ENCODE measurements at places on chromosomes 12 and 14.

GRCh38 chr14:65574611-65575010 is 162.1 kb downstream of the FUT8 start:
- no peak for DNase-seq

DNA sequence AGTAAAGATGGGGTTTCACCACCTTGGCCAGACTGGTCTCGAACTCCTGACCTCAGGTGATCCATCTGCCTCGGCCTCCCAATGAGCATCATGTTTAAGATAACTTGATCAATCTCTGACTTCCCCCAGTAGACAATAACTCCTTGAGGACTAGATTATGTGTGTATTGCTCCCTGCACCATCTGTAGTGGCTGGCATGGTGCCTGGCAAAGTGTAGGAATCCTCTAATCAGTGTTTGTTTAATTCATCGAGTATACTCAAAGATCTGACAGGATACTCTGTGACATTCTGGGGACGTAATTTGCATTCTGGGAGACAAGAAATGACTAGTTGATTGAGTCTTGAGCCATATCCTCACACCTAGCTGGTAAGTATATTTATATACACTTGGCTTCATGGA is 873.5 kb upstream of the TMEM132C start:
- no peak for DNase-seq

DNA sequence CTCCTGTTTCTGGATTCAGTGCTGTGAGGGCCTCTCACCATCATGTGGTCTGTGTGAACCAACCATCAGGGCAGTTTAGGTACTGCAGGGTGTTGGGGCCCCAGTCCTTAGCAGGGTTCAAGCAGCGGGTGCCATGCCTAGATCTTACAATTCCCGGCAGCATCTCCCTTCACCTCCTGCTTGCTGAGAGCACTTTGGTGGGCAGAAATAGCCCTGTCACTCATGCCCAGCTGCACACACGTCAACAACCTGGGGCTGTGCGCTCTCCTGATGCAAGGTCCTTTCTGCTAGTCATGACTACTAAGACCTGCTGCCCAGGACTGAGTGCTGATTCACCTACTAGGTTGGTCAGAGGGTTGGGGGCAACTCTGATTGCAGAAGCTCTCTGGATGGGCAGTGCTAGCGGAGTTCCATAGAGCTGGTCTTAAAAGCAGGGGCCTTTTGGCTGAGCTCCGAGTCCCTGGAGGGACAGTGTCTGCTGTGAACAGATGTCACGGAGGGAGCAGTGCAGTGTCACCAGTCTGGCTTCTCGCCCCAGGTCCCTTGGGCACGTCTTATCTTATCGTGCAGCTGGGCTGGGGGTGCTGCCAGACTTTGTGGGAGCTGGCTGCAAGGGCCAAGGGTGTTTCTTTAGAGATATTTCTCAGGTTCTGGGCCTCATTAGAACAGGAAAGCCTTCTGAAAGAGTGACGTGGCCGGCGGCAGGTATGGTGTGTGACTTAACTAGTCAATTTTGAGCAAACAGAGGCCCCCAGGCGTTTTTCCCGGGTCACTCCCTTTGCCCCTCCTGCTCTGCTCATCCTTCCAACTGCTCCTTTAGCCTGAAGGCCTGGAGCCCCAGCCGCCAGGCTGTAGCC is 71.8 kb downstream of the NINJ2 start:
- DNase-seq: no peak

DNA sequence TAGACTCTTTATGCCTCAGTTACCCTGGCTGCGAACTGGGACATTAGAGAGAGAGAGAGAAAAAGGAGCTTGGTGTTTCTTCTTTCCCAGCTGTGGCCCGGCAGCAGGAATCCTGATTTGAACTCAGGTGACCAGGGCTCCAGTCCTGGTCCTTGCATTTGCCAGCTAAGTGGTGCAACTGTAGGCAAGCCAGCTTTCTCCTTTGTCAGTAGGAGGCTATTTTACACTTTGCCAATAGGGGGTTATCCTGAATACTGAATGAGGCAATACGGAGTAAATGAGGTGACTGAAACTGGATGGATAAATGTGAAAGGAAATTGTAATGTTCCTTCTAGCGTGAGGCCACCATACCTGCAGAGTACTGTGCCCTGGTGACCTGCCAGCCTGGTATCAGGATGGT is 27.8 kb downstream of the KCNA5 start:
- DNase-seq: no peak

GRCh38 chr12:56645201-56645716 is 525 bp downstream of the ATP5F1B start:
- no peak for DNase-seq

DNA sequence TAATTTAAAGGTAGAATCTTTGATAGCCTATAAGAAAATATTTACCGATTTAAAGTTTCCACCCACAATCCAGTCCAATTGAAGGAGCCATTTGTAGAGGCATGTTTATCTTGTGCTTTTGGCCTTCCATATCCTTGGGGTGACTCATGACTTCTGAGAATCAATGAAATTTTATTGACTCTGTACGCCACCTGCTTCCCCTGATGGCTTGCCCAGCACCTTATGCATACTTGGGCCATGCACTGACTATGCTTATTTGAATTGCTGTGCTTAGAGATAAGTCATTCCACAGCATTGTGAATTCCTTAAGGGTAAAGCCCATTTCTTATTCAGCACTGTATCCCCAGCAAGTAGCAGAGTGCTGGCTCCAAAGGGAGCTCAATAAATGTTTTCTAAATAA is 954.8 kb upstream of the SEL1L start:
- no peak for DNase-seq

GRCh38 chr14:29043737-29044136 is 277.1 kb downstream of the FOXG1 start:
- DNase-seq: no peak

GRCh38 chr12:61365001-61365400 is 895.2 kb upstream of the USP15 start:
- DNase-seq: no peak

GRCh38 chr14:58430156-58430555 is 2.6 kb downstream of the KIAA0586 start:
- no peak for DNase-seq

DNA sequence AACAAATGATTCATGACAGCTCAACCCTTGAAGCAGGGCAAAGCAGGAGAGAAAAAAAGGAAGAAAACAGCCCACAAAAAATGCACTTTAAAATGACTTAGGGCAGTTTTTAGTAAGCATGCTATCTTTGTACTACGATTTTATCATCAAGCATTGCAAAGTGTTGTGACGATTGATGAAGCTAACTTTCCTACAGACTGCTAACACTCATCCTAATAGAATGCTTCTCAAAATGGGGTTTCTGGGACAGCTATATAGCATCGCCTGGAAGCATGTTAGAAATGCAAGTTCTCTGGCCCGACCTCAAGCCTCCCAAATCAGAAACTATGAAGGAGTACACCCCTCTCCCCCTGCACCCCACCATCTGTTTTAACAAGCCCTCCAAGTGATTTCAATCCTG is 256.4 kb downstream of the SSPN start:
- no peak for DNase-seq

DNA sequence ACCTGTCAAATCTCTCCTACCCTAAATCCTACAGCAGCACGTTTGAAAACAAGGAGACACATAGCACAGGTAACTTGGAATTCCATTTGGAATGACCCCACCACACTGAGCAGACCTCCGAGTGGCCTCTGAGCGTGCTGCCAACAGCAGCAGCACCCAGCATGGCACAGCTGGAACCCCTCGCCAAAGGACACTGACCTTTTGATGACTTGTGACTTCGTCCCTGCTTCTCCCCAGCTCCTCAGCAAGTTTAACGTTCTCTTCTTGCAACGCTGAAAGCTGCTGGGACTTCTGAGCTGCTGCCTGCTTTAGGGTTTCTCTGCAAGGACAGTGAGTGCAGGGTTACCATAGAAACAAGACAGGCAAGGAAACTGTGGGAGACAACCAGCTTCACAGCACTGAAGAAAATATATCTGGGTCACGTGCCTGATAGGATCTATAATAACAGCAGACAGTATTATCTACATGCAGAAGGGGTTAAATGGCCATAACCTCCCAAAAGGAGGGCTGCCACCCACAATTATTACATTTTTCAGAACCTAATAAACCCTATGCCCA is 43.3 kb upstream of the VPS33A start:
- no peak for DNase-seq

- DNase-seq: no peak
Observed at GRCh38 chr14:60163693-60164092, 1.5 kb downstream of the DHRS7 start.

GRCh38 chr14:90810806-90811205 is 5.4 kb downstream of the TTC7B start:
- no peak for DNase-seq

GRCh38 chr12:273382-273781 is 10.7 kb upstream of the SLC6A13 start:
- DNase-seq: no peak

DNA sequence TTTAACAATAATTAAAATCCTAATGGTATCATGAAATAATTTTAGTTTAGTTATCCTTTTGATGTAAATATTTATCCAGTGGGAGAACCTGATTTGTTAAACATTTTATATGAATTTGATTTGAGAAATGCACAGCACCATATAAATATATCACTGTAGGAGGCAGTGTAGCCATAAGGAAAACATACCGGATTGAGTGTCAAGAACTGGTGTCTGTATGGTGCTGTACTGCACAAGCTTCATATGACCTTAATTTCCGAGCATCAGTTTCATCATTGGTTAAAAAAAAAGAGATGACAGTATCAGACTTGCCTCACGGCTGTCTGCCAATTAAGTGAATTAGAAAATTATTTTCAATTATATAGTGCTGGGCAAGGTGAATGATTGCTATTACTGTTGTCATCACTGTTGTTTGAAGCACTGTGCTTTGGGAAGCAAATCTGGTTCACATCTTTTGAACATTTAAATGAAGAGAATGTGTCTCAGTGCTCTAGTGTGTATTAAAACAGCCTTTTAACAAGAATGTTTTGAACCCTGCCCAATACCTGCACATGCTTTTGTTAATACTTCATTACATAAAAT is 72.1 kb downstream of the TMTC2 start:
- no peak for DNase-seq

DNA sequence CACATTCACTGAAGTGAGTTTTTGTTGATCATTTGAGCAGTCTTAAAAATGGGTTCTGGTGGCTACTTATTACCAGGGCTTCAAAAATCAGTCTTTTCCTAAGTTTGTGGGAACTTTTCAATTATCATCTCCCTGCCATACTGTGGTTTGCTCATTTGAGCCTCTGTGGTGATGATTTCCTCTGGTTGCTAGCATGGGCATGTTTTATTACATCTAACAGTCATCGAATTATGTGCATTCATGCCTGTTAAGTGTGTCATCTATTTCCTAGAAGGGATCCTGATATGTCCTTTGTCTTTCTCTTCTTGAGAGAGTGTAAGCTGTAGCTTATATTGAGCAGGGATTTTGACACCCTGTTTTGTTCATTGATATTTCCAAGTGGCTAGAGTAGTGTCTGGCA is 116.8 kb downstream of the WIF1 start:
- no peak for DNase-seq

DNA sequence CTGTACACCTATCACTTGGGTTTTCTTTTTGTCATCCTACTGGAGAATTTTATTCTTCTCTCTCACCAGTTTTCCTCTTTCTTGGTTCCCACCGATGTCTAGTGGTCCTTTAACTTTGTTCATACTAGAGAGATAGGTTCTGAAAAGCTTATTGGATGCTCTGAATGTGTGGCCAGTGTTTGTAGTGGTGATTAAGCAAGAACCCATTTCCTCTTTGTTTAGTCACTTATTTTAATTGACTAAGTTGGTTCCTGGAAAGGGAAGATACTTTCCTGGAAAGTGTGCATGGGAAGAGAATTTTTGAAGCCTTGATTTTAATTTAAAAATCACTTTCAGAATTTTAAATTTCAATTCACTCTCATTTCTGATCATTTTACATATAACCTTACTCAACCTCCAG is 127.2 kb downstream of the OTOGL start:
- no peak for DNase-seq

- DNase-seq: no peak
Observed at GRCh38 chr12:84694116-84694515, 218.5 kb downstream of the SLC6A15 start.

DNA sequence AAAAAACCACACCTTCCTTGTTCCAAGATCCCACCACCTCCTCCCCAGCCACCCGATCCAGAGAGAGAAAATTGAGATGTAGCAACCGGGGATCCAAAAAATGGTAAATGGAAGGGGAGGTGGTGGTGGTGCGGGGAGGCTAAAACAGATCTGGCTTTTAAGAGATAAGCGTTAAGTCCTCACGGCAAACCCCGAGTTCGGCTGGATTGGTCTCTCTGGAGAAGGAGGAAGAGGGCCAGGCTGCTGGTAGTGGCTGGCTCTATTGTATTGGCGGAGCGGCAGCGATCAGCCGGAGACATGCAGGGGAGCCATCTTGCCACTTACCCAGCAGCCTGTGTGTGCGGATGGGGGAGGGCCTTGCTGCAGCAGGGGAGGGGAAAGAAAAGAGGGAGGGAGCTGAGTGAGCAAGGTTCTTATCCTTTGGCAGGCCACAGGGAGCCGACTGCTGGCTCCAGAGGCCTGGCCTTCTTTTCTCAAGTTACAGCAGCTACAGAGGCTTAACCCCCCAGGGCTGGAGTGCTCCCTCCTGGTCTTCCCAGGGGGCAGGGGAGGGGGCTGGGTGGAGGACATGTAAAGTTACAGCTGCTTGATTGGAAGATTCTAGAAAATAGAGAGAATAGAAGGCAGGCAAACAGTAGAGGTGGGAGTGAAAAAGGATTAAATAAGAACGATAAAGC is 14.1 kb upstream of the CDH24 start:
- peak; percentile 66 for DNase-seq

- DNase-seq: no peak
Observed at GRCh38 chr12:74043343-74043742, 494.3 kb upstream of the ATXN7L3B start.

GRCh38 chr12:53097564-53098353 is at the start of gene IGFBP6:
Gene IGFBP6 (plus strand): TSS chr12:53097667. CDS start chr12:53097718, 51 bp downstream.
- peak; percentile 62 for DNase-seq

DNA sequence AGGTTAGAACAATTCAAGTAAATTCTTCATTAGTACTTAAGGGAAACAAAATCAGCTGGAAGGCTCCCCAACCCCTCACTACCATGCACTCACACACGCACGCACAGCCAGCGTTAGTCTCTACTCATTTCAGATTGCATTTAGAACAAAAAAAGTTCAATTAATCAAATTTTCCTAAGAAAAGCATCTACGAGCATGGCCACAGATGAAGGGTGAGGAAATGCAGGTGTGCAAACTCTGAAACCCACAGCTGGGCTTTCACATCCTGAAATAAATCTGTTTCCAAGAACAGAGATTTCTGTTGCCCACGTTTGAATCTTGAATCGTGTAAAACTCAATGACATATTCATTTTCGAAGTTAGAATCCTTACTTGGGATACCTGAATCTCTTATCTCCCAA is 62.6 kb downstream of the SEL1L start:
- peak; percentile 22 for DNase-seq
